ENCODE measurements at places on chromosomes 2 and 18. TPM values are rescaled to one million over a fixed set of nuclear protein-coding genes. Genes with fewer than 3 reads are reported as not detected.

DNA sequence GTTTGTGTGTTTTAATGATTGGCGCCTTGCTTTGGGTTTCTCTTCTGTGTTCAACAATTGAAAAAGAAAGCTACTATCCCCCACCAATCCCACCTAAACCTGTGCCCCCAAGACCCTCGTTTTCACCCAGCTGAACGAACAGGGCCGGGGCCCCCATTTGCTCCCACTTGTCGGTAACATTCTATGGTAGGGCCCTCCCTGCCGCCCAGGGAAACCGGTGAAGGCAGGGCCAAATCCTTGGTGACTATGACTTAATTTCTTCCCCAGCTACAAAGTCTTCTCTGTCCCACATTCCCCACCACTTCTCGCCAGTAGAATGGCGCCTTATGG, 598 bp upstream of the SNRNP200 start:
- no peak for DNase-seq
- H3K36me3 ChIP-seq, result peaks cover 24% of the 10 kb centered on the region
- peak overlapping the region; percentile 99 for H3K4me3 ChIP-seq
- H3K27me3 ChIP-seq, result no peaks in the 10 kb centered on the region

DNA sequence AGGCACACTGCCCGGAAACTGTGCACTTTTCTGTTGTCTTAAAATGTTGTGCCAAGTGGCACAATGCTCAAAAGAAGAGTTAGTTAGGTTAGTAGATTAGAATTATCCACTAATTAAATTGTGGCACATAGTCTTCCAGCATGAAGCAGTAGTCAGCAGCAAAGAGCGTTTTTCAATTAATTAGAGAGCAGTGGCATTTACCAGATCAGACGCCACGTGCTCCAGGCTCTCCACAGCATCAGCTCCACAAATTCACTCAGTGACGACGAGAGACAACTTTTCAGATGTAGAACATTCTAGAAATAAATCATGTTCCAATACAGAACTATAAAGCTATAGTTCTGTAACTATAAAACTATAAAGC, 16.4 kb upstream of the RTTN start:
- H3K36me3 ChIP-seq, result no peaks in the 10 kb centered on the region
- no peak overlapping the region for H3K27ac ChIP-seq
- H3K4me3 ChIP-seq, result no peak overlapping the region
- no peak for DNase-seq

The SIGLEC15 gene
- 0.19 TPM for total RNA-seq

The SERPINB12 gene
- total RNA-seq, result not detected

GRCh38 chr2:80545420-80546210, 241.1 kb upstream of the LRRTM1 start:
- no peaks in the 10 kb centered on the region for H3K27me3 ChIP-seq
- no peak for DNase-seq
- no peaks in the 10 kb centered on the region for H3K4me1 ChIP-seq
- H3K27ac ChIP-seq, result no peak overlapping the region
- no peaks in the 10 kb centered on the region for H3K36me3 ChIP-seq

The ERICH2 gene
- 1.9 TPM for total RNA-seq

The TNS1 gene
- 219 TPM for total RNA-seq

The IL37 gene
- total RNA-seq, result not detected

DNA sequence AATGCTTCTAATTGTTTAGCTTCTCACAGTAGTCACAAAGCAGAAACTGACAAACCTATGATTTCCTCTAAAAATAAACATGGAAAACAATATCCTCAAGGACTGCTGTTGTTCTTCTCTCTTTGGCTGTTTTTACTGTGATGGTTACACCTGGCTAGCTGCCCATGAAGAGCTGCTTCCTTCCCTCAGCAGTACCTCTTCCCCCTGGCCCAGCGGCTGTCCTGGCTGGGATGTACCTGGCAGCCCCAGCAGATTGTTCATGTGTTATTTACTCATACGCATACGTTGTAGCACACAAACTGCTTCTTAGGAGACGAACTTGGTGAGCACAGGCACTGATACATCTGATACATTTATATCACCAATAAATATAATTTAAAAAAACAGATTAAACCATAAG, 27.4 kb downstream of the NEMP2 start:
- no peaks in the 10 kb centered on the region for H3K27me3 ChIP-seq
- no peak overlapping the region for H3K4me3 ChIP-seq
- no peak overlapping the region for H3K27ac ChIP-seq
- no peaks in the 10 kb centered on the region for H3K36me3 ChIP-seq
- DNase-seq, result no peak
- no peaks in the 10 kb centered on the region for H3K4me1 ChIP-seq

The TXNDC2 gene
- total RNA-seq, result 0.07 TPM

DNA sequence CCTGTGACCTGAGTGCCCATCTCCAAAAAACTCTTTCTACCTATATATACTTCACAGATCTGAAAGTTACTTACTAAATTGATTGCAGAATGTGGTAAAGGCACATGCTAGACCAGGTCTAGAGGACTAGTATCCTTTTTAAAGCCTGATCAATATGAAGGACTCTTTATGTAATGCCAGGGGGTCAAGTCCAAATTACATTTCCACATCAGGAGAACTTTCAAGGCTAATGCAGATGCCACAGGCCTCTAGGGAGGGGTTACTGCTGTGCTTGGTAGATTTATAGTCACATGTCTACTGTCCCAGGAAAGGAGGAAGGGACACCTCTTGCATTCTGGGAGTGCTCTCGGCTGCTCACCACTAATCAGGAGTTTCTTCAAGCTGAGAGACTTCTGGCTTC, 118.4 kb upstream of the NOSTRIN start:
- H3K27me3 ChIP-seq, result no peaks in the 10 kb centered on the region
- no peak for DNase-seq
- H3K4me1 ChIP-seq, result peaks cover 12% of the 10 kb centered on the region
- H3K4me3 ChIP-seq, result no peak overlapping the region
- H3K36me3 ChIP-seq, result no peaks in the 10 kb centered on the region
- H3K27ac ChIP-seq, result no peak overlapping the region

The LIMS2 gene
- total RNA-seq, result 73.3 TPM

The GPR45 gene
- 0.22 TPM for total RNA-seq

- H3K4me3 ChIP-seq, result no peak overlapping the region
- DNase-seq, result no peak
- H3K27me3 ChIP-seq, result no peaks in the 10 kb centered on the region
- H3K36me3 ChIP-seq, result no peaks in the 10 kb centered on the region
- H3K27ac ChIP-seq, result no peak overlapping the region
Observed at GRCh38 chr2:198961547-198961946, 496.2 kb downstream of the SATB2 start.

DNA sequence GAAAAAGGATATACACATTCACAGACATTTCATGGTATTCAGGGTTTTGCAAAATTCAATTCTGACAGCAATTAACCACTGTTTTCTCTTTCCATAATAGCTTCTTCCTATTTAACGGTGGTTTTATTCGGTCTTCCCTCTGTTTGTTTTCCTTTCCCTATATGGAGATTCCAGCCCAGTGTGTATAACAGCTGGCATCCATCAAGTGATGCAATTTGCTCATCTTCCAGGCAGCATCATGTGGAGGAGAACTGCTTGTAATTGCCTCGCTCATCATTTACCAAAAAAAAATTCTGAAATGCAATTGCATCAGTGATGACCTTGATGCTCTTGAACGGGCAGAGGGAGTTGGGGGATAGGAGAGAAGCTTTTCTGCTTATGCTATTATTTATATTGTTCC, 165.9 kb upstream of the PGAP1 start:
- no peaks in the 10 kb centered on the region for H3K36me3 ChIP-seq
- H3K27me3 ChIP-seq, result no peaks in the 10 kb centered on the region
- no peak overlapping the region for H3K27ac ChIP-seq
- peak; percentile 69 for DNase-seq

GRCh38 chr2:239898292-239898925, 126.7 kb downstream of the NDUFA10 start:
- H3K4me1 ChIP-seq, result no peaks in the 10 kb centered on the region
- no peaks in the 10 kb centered on the region for H3K36me3 ChIP-seq
- H3K4me3 ChIP-seq, result no peak overlapping the region
- no peak for DNase-seq
- H3K27me3 ChIP-seq, result peaks cover 2% of the 10 kb centered on the region

GRCh38 chr2:120441351-120441700, 95.4 kb downstream of the INHBB start:
- no peaks in the 10 kb centered on the region for H3K36me3 ChIP-seq
- no peak for DNase-seq
- peaks cover 26% of the 10 kb centered on the region for H3K27me3 ChIP-seq
- no peak overlapping the region for H3K27ac ChIP-seq

The HOXD13 gene
- total RNA-seq, result not detected

GRCh38 chr2:5691221-5691984, 781 bp upstream of the SOX11 start:
- DNase-seq, result peak; percentile 61
- no peaks in the 10 kb centered on the region for H3K36me3 ChIP-seq
- H3K4me3 ChIP-seq, result peak overlapping the region; percentile 98

DNA sequence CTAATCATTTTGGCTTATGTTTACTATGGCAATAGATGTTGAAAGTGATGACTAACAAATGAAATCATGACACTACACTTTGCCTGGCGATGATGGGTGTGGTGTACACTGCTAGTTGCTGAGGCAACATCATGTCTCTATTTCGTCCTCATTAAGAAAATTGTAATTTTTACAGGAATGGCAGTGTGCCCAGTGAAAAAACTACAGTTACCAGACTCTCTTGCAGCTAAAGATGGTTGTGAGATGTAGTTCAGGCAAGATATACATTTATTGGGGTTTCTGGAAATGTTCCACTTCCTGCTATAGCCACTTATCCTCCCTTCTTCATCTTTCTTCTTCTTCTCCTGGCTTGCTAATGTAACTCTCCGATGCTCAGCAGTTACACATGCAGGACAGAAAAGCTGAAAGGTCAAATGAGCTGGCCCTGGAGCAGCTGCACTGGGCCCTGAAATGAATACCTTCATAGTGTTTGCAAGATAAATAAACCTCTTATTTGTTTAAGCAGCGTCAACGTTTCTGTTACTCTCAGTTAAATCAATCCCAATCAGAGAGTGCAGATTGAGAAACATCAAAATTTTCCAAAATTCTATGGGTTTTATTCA, 46.0 kb downstream of the SOCS6 start:
- peaks cover 2% of the 10 kb centered on the region for H3K36me3 ChIP-seq
- no peak overlapping the region for H3K4me3 ChIP-seq
- DNase-seq, result no peak
- H3K4me1 ChIP-seq, result peaks cover 26% of the 10 kb centered on the region
- peak overlapping the region; percentile 80 for H3K27ac ChIP-seq

All from astrocyte (in vitro differentiated cells and primary cell).